ENCODE measurements at places on chromosomes 5 and 9. TPM values are rescaled to one million over a fixed set of nuclear protein-coding genes. Genes with fewer than 3 reads are reported as not detected.

SPZ1 gene
- total RNA-seq: not detected

RPP25L gene
- total RNA-seq: 42.8 TPM

MAMDC4 gene
- 11.8 TPM for total RNA-seq

IL6ST gene
- 108 TPM for total RNA-seq

GRCh38 chr5:159913048-159913447 lies 3.2 kb upstream of the ADRA1B start:
- DNase-seq: peak; percentile 99
- peak overlapping the region; percentile 13 for H3K4me3 ChIP-seq
- peaks cover 67% of the 10 kb centered on the region for H3K4me1 ChIP-seq
- peak overlapping the region; percentile 71 for H3K27ac ChIP-seq
- H3K36me3 ChIP-seq: no peaks in the 10 kb centered on the region
- H3K27me3 ChIP-seq: no peaks in the 10 kb centered on the region

DNA sequence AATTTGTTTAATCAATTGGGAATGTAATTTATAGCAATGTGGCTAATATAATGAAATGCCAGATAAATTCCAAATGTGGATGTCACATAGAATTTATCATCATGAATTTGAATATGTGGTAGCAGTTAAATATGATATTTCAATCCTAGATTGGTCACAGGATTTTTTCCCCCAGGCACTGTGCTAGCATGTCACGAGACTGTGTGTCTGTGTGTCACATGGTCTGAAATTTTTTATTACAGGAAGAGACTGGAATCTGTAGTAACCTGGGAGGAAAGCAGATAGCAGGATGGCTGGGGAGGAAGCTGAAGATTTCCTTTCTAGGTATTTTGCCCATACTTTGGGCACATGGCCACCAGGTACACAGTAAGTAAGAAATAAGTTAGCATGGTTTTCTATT lies 35.4 kb upstream of the MSH3 start:
- no peaks in the 10 kb centered on the region for H3K27me3 ChIP-seq
- no peak for DNase-seq
- H3K4me3 ChIP-seq: no peak overlapping the region
- no peaks in the 10 kb centered on the region for H3K4me1 ChIP-seq
- H3K36me3 ChIP-seq: no peaks in the 10 kb centered on the region
- no peak overlapping the region for H3K27ac ChIP-seq

DNA sequence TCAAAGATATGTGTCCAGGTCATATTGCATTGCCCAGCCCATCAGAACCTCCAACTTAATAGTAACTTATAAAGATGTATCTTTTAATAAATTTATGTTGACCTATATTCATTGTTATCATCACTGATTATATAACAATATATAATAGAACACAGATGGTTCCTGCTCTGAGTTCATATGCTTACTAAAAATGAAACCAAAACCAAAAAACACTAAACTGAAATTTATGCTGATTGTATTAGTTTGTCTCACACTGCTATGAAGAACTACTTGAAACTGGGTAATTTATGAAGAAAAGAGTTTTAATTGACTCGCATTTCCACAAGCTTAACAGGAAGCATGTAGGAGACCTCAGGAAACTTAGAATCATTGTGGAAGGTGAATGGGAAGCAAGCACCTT lies 462.5 kb upstream of the TYRP1 start:
- no peak overlapping the region for H3K27ac ChIP-seq
- no peaks in the 10 kb centered on the region for H3K27me3 ChIP-seq
- H3K4me3 ChIP-seq: peak overlapping the region; percentile 36
- no peaks in the 10 kb centered on the region for H3K4me1 ChIP-seq
- no peak for DNase-seq

- peaks cover 4% of the 10 kb centered on the region for H3K36me3 ChIP-seq
- H3K4me1 ChIP-seq: peaks cover 8% of the 10 kb centered on the region
- no peak overlapping the region for H3K4me3 ChIP-seq
- no peak overlapping the region for H3K27ac ChIP-seq
- DNase-seq: no peak
These were observed 108.6 kb upstream of the RAD23B start for GRCh38 chr9:107174441-107174840.

- H3K27me3 ChIP-seq: no peaks in the 10 kb centered on the region
- peaks cover 17% of the 10 kb centered on the region for H3K4me1 ChIP-seq
- H3K36me3 ChIP-seq: peaks cover 100% of the 10 kb centered on the region
- H3K4me3 ChIP-seq: no peak overlapping the region
- no peak for DNase-seq
- peak overlapping the region; percentile 31 for H3K27ac ChIP-seq
These were observed 29.2 kb downstream of the STOM start for GRCh38 chr9:121340676-121341392.

GRCh38 chr9:124770359-124771020 lies 621 bp downstream of the NR6A1 start:
- H3K27ac ChIP-seq: peak overlapping the region; percentile 51
- H3K27me3 ChIP-seq: no peaks in the 10 kb centered on the region
- H3K4me1 ChIP-seq: peaks cover 25% of the 10 kb centered on the region
- H3K4me3 ChIP-seq: peak overlapping the region; percentile 99
- H3K36me3 ChIP-seq: no peaks in the 10 kb centered on the region

GRCh38 chr9:120928015-120928482 lies 1.5 kb upstream of the TRAF1 start:
- no peaks in the 10 kb centered on the region for H3K27me3 ChIP-seq
- H3K36me3 ChIP-seq: no peaks in the 10 kb centered on the region
- peaks cover 15% of the 10 kb centered on the region for H3K4me1 ChIP-seq

DNA sequence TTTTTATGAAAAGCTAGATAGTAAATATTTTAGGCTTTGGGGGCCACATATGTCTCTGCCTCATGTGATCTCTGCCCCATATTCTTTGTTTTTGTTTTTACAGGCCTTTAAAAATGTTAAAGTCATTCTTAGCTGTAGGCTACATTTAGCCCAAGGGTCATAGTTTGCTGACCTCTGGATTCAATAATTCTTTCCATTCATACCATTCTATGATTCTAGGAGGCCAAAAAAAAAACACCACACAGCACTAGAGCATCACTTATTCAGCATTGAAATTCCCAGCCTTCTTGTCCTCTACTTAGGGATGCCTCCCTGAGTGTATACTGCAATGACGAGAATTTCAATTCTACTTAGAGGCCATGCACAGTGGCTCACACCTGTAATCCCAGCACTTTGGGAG lies 17.0 kb downstream of the PTCD2 start:
- H3K27ac ChIP-seq: no peak overlapping the region
- H3K4me1 ChIP-seq: no peaks in the 10 kb centered on the region
- no peak overlapping the region for H3K4me3 ChIP-seq
- peaks cover 90% of the 10 kb centered on the region for H3K36me3 ChIP-seq

DNA sequence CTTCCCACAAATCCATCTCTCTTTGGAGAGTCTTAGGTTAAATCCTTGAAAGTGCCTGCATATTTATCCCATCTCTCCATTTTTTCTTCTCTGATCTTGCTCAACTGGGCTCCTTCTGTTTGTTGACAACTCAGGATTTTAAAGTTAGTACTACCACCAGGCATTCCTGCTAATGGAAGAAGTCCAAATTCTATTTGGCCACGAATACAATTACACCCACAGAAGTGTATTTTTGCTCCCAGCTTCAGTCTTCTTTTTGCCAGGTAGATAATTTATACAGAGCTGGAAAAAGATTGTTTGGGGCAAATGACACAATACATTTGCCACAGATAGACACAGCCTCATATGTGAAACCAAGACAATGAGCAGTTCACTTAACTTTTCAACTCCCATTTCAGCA lies 74.8 kb downstream of the CETN3 start:
- peaks cover 43% of the 10 kb centered on the region for H3K27me3 ChIP-seq
- no peaks in the 10 kb centered on the region for H3K36me3 ChIP-seq
- H3K4me1 ChIP-seq: no peaks in the 10 kb centered on the region
- H3K4me3 ChIP-seq: no peak overlapping the region
- no peak overlapping the region for H3K27ac ChIP-seq

DNA sequence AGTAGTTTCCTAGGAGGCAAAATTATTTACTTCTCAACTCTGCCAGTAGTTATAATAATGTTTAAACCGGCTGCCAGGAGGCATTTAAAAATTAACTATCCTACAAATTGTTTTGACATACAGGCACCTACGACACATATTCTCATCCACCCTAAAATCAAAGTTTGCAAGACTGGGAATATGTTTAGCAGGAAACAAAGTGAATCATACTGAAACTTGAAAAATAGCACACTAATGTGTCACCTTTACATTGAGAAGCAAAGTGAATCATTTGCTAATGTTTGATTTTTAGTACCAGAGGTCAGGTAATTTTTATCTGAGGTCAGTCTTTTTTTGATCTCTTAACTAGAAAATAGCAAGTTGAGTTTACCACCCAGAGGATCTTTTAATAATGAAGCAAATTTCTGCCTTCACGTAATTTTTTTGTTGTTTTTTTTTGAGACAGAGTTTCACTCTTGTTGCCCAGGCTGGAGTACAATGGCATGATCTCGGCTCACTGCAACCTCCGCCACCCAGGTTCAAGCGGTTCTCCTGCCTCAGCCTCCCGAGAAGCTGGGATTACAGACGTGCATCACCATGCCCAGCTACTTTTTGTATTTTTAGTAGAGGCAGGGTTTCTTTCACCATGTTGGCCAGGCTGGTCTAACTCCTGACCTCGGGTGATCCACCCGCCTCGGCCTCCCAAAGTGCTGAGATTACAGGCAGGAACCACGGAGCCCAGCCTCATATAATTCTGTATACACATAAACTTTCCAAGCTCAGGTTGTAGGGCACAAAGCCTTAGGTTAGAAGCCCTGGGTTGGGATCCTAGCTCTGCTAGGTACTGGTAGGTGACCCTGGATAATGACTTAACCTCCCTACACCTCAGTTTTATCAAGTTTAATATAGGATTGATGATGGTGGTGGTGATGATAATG lies 124.3 kb downstream of the UGCG start:
- peaks cover 9% of the 10 kb centered on the region for H3K4me1 ChIP-seq
- H3K4me3 ChIP-seq: no peak overlapping the region
- no peaks in the 10 kb centered on the region for H3K36me3 ChIP-seq
- peak overlapping the region; percentile 71 for H3K27ac ChIP-seq

DNA sequence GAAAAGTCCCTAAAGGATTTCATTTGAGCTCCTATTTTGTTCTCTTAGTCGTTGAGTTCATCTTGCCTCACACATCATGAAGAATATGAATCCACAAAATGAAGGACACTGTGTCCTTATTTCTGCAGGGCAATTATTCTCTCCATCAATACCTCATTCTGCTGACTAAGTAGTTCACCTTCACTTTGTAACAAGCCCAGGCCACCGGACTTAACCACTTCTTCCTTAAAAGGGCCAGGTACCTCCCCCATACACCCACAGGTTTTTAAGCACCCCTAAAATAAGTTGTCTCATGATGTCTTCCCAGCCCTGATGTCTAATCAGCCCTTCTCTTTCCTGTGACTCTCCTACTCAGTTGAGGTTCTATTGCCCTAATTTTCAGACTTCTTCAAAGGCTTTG lies 67.1 kb upstream of the PLPP6 start:
- H3K36me3 ChIP-seq: no peaks in the 10 kb centered on the region
- no peaks in the 10 kb centered on the region for H3K4me1 ChIP-seq
- H3K27me3 ChIP-seq: no peaks in the 10 kb centered on the region
- H3K27ac ChIP-seq: no peak overlapping the region
- no peak for DNase-seq
- no peak overlapping the region for H3K4me3 ChIP-seq

GRCh38 chr5:43041110-43041668 lies 1.1 kb upstream of the ANXA2R start:
- H3K4me3 ChIP-seq: peak overlapping the region; percentile 88
- no peaks in the 10 kb centered on the region for H3K27me3 ChIP-seq
- peaks cover 16% of the 10 kb centered on the region for H3K36me3 ChIP-seq

GRCh38 chr5:175479125-175479881 lies 943 bp downstream of the SFXN1 start:
- no peak for DNase-seq
- peaks cover 18% of the 10 kb centered on the region for H3K4me1 ChIP-seq
- peaks cover 21% of the 10 kb centered on the region for H3K27me3 ChIP-seq
- H3K36me3 ChIP-seq: peaks cover 19% of the 10 kb centered on the region
- H3K4me3 ChIP-seq: peak overlapping the region; percentile 89
- peak overlapping the region; percentile 90 for H3K27ac ChIP-seq
